ENCODE measurements at places on chromosomes 5 and 9. TPM values are rescaled to one million over a fixed set of nuclear protein-coding genes. Genes with fewer than 3 reads are reported as not detected.

CCDC183 gene
- polyA plus RNA-seq: 27.4 TPM

NKD2 gene
- 15.2 TPM for polyA plus RNA-seq

HK3 gene
- 0.28 TPM for polyA plus RNA-seq

DNA sequence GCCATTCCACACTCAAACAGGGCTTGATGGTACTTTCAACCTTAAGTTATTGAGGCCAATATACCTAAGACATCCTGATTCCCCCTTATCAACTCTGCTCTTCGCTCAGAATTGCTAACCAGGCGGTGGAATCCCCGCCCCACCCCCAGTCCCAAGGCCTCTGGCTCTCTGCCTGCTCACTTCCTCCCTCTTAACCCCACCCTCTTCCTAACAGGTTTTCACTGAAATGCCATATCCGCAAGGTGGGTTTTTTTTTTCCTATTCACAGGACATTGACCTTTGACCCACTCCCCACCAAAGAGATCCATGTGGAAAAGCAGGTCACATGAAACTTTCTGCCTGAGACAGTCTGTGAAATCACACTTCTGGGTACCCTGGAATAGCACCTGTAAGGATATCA, 66.6 kb upstream of the IFNK start:
- H3K36me3 ChIP-seq: peaks cover 20% of the 10 kb centered on the region
- H3K4me3 ChIP-seq: no peak overlapping the region
- peaks cover 49% of the 10 kb centered on the region for H3K4me1 ChIP-seq
- no peaks in the 10 kb centered on the region for H3K27me3 ChIP-seq

- no peaks in the 10 kb centered on the region for H3K36me3 ChIP-seq
- no peaks in the 10 kb centered on the region for H3K27me3 ChIP-seq
- DNase-seq: no peak
Measured at GRCh38 chr5:32934529-32934928, 223.4 kb downstream of the NPR3 start.

- no peaks in the 10 kb centered on the region for H3K4me1 ChIP-seq
- H3K4me3 ChIP-seq: no peak overlapping the region
- no peak for DNase-seq
Measured at GRCh38 chr9:114688909-114689610, 7.1 kb upstream of the TEX48 start.

DNA sequence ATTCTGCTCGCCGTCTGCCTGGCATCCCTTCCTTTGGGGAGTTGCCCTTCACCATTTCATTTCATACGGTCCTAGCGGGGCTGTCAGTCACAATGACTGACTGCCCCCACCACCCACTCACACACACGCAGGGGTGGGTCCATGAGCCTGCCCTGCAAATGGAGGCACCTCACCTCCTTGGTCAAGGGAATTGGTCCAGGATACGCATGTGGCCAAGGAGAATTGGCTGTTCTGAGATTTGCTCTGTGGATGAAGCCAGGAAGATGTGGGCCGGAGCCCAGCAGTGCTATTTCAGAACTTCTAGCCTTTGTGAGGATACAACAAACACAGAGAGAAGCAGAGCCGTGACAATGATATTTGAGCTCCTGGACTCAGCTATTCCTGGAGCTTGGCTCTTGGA, 17.0 kb downstream of the C1QTNF2 start:
- H3K27ac ChIP-seq: no peak overlapping the region
- H3K4me1 ChIP-seq: no peaks in the 10 kb centered on the region
- no peak for DNase-seq

DNA sequence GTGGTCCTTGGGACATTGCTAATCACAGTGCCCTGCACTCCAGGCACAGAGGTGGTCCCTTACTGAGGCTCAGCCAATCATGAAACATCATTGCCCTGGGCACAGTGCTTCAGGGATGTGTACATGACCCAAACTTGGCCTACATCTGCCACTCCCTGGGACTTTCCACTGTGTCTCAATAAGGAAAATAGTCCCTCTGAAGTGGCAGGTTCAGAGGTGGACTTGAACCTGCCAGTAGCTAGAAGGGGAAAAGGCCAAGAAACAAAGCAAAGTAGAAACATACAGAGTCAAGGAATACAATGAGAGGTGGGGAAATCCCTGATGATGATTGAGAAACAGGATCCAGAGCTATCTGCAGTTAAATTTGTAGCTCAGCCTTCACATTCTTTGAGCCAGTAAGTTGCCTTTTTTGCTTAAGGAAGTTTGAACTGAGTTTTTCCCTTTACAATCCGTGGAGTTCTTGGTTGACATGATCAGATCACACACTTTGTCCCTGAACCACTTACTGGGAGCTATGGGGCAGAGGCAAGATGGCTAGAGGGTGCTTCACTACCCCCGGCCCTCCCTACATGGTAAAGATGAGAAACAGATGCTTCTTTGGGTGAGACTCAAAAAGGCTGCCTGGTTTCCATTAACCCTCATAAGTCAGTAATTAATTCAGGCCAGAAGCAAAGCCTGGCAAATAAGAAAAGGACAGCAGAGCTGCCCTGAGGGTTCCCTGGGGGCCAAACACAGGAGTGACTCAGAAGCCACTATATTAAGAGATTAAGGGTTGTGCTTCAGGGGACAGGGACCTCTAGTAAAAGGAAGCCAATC, 57.6 kb downstream of the SH3TC2 start:
- H3K4me3 ChIP-seq: no peak overlapping the region
- H3K27me3 ChIP-seq: no peaks in the 10 kb centered on the region
- no peaks in the 10 kb centered on the region for H3K36me3 ChIP-seq
- peak overlapping the region; percentile 23 for H3K27ac ChIP-seq
- H3K4me1 ChIP-seq: peaks cover 18% of the 10 kb centered on the region
- peak; percentile 31 for DNase-seq

DNA sequence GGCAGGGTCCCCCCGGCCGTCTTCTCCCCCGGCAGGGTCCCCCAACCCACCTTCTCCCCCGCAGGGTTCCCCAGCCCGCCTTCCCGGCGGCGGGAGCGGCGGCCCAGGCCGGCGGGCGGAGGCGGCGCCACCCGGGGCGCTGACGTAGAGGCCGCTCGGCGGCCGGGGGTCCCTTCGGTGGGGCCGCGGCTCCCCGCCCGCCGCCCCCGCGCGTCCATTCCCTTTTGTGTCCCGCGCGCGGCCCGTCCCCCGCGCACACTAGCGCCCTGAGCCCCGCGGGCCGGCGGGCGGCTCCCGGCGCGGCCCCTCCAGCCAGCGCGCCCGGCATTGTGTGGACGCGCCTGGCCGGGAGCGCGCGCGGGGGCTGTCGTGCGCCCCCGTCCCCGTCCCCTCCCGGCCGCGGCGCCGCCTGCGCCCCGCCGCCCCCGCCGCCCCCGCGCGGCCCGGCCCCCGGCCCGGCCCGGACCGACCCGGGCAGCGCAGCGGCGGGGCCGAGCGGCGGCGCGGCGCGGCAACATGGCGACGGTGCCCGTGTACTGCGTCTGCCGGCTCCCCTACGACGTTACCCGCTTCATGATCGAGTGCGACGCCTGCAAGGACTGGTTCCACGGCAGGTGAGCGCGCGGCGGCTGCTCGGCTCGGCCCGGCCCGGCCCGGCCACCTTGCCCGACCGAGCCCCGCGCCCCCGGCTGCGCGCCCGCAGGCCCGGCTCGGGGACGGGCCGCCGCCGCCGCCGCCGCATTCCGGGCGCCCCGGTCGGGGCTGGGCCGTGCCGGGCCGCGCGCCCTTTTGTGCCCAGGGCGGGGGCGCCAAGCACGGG, at the start of gene PHF2:
PHF2 (plus strand) TSS at position 327 of the 820 bp plus-strand sequence; CDS start at position 517, 190 bp downstream.
- H3K36me3 ChIP-seq: no peaks in the 10 kb centered on the region
- H3K27me3 ChIP-seq: no peaks in the 10 kb centered on the region
- H3K4me1 ChIP-seq: peaks cover 24% of the 10 kb centered on the region
- DNase-seq: peak; percentile 56

GRCh38 chr9:31334837-31335528, 1049.5 kb upstream of the ACO1 start:
- H3K27ac ChIP-seq: no peak overlapping the region
- H3K36me3 ChIP-seq: no peaks in the 10 kb centered on the region
- H3K4me3 ChIP-seq: no peak overlapping the region
- H3K4me1 ChIP-seq: no peaks in the 10 kb centered on the region
- DNase-seq: no peak
- no peaks in the 10 kb centered on the region for H3K27me3 ChIP-seq

DNA sequence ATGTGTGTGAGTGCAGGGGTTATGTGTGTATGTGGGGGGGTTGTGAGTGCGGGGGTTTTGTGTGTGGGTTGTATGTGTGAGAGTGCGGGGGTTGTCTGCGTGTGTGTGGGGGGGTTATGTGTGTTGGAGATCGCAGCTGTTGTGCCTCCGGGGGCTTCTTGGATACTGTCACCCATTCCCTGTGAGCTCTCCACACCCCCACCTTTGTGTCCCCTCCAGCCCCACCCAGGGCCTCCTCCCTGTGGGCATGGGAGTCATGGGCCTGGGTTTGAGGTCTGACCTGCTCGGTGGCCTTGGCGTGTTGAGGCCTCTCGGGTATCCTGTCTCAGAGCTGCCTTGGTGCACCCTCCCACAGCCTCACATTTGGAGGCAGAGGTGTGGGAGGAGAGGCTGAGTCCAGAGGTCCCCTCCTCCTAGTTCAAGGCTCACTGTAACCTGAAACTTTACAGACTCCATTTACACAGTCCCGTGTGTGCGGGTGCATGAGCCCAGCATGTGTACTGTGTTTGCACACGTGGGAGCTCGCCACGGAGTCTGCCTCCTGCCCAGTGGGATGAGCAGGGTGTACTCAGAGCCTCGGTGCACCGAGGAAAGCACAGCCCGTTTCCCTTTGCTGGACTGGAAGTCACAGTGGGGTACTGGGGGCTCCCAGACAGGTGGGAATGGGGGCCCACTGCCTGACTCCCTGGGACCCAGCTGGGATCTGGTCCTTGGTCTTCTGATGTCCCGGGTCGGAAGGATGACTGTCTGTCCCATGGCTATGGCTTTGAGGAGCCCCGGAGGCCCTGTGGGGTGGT, 43.4 kb downstream of the RXRA start:
- no peak for DNase-seq
- peaks cover 61% of the 10 kb centered on the region for H3K4me1 ChIP-seq
- no peaks in the 10 kb centered on the region for H3K27me3 ChIP-seq
- no peak overlapping the region for H3K27ac ChIP-seq
- no peak overlapping the region for H3K4me3 ChIP-seq

DNA sequence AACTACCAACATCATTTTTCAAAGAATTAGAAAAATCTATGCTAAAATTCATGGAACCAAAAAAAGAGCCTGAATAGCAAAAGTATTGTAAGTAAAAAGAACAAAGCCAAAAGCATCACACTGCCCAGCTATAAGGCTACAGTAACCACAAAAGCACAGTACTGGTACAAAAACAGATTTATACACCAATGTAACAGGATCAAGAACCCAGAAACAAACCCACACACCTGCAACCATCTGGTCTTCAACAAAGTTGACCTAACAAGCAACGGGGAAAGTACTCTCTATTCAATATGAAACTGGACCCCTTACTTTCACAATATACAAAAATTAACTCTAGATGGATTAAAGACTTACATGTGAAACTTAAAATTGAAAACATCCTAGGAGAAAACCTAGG, 94.2 kb upstream of the TARS1 start:
- H3K27me3 ChIP-seq: no peaks in the 10 kb centered on the region
- H3K4me3 ChIP-seq: no peak overlapping the region
- no peaks in the 10 kb centered on the region for H3K36me3 ChIP-seq
- H3K27ac ChIP-seq: no peak overlapping the region

GRCh38 chr9:20997503-20998076, 33.9 kb downstream of the HACD4 start:
- no peaks in the 10 kb centered on the region for H3K4me1 ChIP-seq
- peak overlapping the region; percentile 8 for H3K27ac ChIP-seq
- DNase-seq: no peak
- peaks cover 5% of the 10 kb centered on the region for H3K36me3 ChIP-seq

DNA sequence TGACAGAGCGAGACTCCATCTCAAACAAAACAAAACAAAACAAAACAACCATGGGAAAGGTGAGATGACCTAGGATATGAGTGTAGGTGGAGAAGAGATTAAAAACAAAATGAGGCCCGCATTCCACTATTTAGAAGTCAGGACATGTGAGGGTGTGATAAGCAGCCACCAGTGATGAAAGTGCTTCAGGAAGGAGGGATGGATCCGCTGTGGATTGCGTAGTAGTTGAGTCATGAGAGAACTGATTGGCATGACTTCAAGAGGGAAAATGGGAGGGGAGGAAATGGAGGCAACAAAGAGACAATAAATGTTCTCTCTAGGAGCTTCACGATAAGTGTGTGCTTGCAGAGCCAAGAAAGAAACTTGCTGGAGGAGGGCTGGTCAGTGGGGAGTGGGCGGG, 367.6 kb downstream of the ARL15 start:
- peaks cover 9% of the 10 kb centered on the region for H3K36me3 ChIP-seq
- H3K27ac ChIP-seq: no peak overlapping the region
- H3K4me3 ChIP-seq: no peak overlapping the region
- H3K4me1 ChIP-seq: no peaks in the 10 kb centered on the region

- H3K27ac ChIP-seq: no peak overlapping the region
- no peak overlapping the region for H3K4me3 ChIP-seq
- DNase-seq: no peak
- H3K27me3 ChIP-seq: no peaks in the 10 kb centered on the region
Measured at GRCh38 chr5:154388842-154389241, 57.0 kb upstream of the SAP30L start.

- no peaks in the 10 kb centered on the region for H3K4me1 ChIP-seq
- peaks cover 25% of the 10 kb centered on the region for H3K36me3 ChIP-seq
- no peak overlapping the region for H3K27ac ChIP-seq
- no peaks in the 10 kb centered on the region for H3K27me3 ChIP-seq
- DNase-seq: no peak
- H3K4me3 ChIP-seq: no peak overlapping the region
Measured at GRCh38 chr9:106961623-106962022, 98.7 kb downstream of the ZNF462 start.

GRCh38 chr9:69931340-69931739, 110.7 kb downstream of the CFAP95 start:
- H3K4me1 ChIP-seq: no peaks in the 10 kb centered on the region
- H3K27ac ChIP-seq: no peak overlapping the region
- DNase-seq: no peak

GRCh38 chr9:4588721-4589120, 73.4 kb upstream of the PLPP6 start:
- no peaks in the 10 kb centered on the region for H3K4me1 ChIP-seq
- no peak overlapping the region for H3K27ac ChIP-seq
- no peak overlapping the region for H3K4me3 ChIP-seq
- H3K27me3 ChIP-seq: no peaks in the 10 kb centered on the region

Measured in large intestine (tissue), 12 donors.